ENCODE measurements at places on chromosomes 5 and 9. TPM values are rescaled to one million over a fixed set of nuclear protein-coding genes. Genes with fewer than 3 reads are reported as not detected.

DNA sequence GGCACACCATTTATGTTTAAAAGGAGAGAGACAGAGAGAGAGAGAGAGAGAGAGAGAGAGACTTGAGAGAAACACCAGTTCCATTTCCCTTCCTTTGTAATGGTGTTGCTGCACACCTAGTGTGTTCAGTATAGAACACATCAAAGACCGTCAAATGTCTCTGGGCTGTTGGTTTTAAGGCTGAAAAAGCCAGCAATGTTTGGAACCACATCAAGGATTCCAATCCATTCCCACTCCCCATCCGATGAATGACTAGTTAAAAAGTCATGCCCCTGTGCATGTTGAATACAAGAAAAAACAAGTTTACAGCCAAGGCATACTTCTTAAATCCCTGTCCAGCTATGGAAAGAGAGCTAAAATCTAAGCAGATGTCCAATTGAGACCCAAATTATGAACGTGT lies 83.0 kb upstream of the IFNE start:
- no peak for DNase-seq

- no peak for DNase-seq
These were observed 186.3 kb upstream of the EGFLAM start for GRCh38 chr5:38071831-38072694.

PTGES gene
- 1.4 TPM for total RNA-seq

PCDHA9 gene
- 1.6 TPM for total RNA-seq

ANKS6 gene
- 25.8 TPM for total RNA-seq

PLAC8L1 gene
- total RNA-seq, result not detected

Measured in cardiac muscle cell (in vitro differentiated cells and primary cell).